ENCODE measurements at places on chromosomes 6 and 20.
A peak's percentile ranks its signal among the peaks of the same experiment; 100 is the strongest.

GRCh38 chr6:29517728-29518440, 30.1 kb upstream of the MAS1L start:
- no peak for DNase-seq

GRCh38 chr6:145704143-145704781, 31.1 kb downstream of the EPM2A start:
- no peak for DNase-seq

DNA sequence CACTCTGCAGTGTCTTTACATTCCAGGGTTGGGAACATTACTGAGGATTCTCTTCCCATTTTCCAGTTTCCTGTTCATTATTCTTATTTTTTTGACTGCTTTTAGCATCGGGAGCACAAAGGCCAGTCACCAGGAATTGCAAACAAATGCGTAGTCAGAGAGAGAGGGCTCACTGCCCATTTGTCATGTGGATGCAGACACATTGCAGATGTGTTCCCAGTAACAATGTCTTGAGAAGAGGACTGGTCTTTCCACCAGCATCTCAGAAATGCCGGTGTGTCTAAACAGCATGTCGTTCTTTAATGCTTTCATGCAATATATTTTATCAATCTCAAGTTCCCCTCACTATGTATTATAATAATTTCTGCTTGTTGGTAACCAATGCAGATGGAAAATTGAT, 952 bp upstream of the TAAR6 start:
- no peak for DNase-seq

DNA sequence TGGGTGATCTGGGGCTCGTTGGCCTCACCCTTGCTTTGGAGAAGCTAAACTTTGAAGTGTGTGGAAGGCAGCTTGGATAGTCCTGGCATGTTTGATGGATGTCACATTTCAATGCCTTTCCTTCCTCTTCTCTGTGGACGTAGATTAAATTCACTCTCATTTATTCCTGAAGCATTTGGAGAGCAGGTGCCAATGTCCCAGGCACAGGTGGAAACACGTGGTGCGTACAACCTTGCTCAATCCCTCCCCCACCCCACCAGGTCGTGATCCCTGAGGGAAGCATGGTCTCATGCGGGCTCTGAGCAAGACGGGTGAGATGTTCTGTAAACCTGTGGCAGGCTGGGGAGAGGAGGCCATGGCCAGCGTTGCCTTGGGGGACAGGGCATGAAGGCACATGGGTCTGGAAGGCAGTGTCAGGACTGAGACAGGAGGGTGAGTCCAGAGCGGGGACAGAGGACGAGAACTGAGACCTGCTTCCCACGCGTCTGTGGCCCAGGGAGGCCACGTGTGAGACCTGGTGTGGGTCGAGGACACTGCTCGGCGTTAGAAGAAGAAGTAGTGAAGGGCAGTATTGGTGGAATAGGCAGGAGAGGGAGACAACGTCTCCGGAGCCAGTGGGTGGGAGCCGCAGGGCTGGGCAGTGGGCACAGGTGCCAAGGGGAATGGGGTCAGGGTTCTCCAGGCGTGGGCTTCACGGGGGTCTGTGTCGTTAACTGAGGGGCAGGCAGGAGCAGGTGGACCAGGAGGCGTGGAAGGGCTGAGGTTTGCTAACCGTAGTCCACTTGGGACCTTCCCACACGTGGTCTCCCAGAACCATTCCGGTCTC, 34.4 kb downstream of the SMOC2 start:
- no peak for DNase-seq

DNA sequence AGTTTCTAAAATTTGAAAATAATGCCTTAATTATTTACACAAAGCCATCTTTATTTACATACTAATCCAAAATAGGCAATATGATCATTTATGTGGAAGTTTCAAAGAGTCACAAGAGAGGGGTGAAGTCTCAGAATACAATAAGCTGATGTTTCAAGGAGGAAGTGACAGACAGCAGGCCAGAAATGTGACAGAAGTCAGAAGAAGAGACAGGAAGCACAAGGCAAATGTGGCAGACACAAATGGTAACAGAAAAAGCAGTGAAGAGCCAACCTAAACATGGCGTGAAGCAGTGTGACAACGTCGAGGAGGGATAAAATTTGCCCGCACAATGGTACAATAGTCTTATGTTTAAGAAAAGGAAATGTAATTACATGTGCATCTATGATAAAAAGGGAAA, 59.8 kb downstream of the SHPRH start:
- peak; percentile 10 for DNase-seq

- DNase-seq = no peak
Measured at GRCh38 chr6:50889497-50889896, 70.8 kb downstream of the TFAP2B start.

- DNase-seq = no peak
Measured at GRCh38 chr20:36407199-36407733, 101.1 kb downstream of the DLGAP4 start.

GRCh38 chr6:30200551-30201281, 12.5 kb downstream of the TRIM26 start:
- DNase-seq = no peak

DNA sequence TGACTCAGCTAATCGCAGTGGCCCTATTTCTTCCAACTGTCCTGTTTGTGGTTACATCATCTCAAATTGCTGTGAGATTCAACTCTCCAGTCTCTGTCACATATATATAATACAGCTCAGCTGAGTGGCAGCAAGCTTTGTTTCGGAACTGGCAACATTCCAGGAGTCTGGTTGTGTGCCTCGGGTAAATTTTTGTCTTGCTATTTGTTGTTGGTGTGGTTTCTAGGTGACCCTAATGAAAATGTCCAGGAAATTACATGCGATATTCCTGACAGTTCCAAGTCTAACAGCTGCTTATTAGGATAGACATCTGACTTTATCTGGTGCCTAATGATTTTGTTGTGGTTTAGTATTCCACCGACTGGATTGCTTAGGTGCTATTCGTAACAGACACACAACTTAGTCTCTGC, 581.8 kb downstream of the CD109 start:
- DNase-seq = peak; percentile 93

GRCh38 chr6:95577304-95578105, at the start of gene MANEA:
TSS of gene MANEA (plus strand) at chr6:95577535. CDS start at chr6:95586440, 8,905 bp downstream.
- DNase-seq = peak; percentile 75

DNA sequence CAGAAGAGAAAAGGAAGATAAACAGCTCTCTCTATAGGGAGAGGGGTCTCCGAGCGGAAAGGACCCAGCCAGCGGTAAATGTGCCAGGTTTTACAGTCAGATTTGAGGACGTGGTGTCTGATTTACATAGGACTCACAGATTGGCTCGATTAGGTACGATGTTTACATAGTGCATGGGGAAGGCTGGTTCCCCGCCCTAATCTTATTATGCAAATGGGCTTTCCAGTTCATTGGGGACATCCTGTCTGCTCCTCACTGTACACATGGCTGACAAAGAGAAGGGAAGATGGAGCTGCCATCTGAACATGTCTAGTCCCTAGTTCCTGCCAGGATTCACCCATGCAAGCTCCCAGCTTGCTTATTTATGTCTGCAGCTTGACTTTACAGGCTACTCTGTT, 119.9 kb downstream of the RNF144B start:
- peak; percentile 69 for DNase-seq

DNA sequence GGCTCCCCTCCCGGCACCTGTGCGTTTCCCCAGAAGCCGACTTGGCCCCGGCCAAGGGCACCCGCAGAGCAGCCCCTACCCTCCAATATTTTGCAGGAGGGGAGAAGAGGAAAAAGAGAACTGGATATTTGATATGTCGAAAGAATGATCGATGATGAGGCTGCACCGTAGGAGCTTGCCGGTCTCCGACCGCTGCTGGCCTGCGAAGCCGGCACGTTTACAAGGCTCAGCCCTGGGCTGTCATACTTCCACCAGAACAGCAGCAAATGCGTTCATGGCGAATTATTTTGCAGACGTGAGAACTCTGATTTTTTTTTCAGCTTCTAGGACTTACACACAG, 296.7 kb downstream of the TFAP2C start:
- DNase-seq = no peak

GRCh38 chr6:54646069-54646950, 200.3 kb upstream of the FAM83B start:
- no peak for DNase-seq

GRCh38 chr20:24573557-24573956, 104.1 kb downstream of the SYNDIG1 start:
- DNase-seq = no peak

- no peak for DNase-seq
Measured at GRCh38 chr20:46897328-46897880, 2.8 kb downstream of the EYA2 start.

- DNase-seq = no peak
Measured at GRCh38 chr20:24056491-24056890, 67.9 kb upstream of the GGTLC1 start.

GRCh38 chr6:25868436-25869183, 5.4 kb downstream of the SLC17A3 start:
- no peak for DNase-seq

GRCh38 chr6:160249671-160250070, 8.9 kb downstream of the SLC22A2 start:
- DNase-seq = no peak

- no peak for DNase-seq
Measured at GRCh38 chr6:82712826-82713225, 349.2 kb downstream of the TPBG start.

GRCh38 chr6:73248192-73248903, 14.6 kb downstream of the KHDC1 start:
- no peak for DNase-seq

DNA sequence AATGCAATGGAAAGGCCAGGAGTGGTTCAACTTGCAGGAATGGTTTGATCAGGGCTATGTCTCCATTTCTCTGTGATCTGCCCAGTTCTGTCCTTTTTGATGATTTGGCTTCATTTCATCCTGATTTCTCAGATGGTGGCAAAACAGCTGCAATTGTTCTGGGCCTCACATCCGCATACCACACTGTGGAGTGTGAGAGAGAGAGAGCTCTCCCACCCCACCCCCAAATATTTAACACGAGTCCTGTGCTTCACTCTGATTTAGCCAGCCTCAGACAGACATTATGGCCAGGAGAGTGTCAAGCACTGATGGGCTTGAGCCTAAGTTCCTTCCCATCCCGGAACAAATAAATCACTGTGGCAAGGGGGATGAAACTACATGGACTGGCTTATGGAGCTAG, 284.6 kb downstream of the CDC5L start:
- no peak for DNase-seq

GRCh38 chr20:62952373-62952967, at the start of gene SLC17A9:
TSS of gene SLC17A9 (plus strand) at chr20:62952709. CDS start at chr20:62952831, 122 bp downstream.
- DNase-seq = no peak

DNA sequence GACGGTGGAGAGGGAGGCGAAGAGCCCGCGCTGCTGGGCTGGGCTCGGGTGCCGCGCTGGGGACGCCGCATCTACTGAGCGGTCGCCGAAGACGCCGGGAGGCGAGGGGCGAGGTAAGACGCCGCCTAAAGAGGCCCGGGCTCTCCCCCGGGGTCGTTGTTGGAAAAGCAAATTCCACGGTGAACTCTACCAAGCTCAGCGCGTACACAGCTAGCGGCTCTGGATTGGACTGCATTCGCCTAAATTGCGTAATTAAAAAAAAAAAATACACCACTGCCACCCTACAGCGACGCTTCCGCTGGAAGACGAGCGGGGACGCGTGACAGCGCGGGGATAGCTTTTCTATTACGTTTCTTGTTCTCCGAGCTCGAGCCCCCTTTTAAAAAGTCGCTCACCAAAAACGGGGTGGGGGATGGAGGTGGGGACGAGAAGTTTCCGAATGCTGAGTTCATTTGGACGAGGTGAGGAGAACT, 92.0 kb upstream of the PRDM1 start:
- no peak for DNase-seq

DNA sequence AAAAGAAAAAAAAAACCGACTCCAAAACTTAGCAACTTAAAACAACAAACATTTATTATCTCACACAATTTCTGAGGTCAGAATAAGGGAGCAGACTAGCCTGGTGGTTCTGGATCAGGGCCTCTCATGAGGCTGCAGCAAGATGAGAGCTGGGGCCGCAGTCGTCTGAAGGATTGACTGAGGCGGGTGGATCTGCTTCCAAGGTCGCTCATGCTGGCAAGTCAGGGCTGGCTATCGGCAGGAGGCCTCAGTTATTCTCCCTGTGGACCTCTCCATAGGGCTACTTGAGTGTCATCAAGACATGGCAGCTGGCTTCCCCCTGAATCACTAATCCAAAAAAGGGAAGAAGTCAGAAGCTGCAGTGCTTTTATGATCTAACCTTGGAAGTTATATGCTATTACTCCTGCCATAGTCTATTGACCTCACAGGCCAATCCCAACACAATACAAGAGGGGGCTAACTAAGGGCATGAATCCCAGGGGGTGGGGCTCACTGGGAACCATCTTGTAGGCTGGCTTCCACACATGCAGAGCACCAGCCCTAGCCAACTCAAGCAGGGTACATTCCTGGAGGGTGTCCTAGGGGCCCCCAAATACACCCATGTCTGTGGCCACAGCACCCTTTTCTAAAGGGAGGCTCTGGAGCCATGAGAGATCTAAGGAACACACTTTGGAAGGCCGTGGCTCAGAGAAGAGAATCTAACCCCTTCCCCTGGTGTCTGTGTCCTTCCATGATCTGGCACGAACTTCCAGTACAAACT, 11.3 kb downstream of the EBF4 start:
- DNase-seq = no peak

DNA sequence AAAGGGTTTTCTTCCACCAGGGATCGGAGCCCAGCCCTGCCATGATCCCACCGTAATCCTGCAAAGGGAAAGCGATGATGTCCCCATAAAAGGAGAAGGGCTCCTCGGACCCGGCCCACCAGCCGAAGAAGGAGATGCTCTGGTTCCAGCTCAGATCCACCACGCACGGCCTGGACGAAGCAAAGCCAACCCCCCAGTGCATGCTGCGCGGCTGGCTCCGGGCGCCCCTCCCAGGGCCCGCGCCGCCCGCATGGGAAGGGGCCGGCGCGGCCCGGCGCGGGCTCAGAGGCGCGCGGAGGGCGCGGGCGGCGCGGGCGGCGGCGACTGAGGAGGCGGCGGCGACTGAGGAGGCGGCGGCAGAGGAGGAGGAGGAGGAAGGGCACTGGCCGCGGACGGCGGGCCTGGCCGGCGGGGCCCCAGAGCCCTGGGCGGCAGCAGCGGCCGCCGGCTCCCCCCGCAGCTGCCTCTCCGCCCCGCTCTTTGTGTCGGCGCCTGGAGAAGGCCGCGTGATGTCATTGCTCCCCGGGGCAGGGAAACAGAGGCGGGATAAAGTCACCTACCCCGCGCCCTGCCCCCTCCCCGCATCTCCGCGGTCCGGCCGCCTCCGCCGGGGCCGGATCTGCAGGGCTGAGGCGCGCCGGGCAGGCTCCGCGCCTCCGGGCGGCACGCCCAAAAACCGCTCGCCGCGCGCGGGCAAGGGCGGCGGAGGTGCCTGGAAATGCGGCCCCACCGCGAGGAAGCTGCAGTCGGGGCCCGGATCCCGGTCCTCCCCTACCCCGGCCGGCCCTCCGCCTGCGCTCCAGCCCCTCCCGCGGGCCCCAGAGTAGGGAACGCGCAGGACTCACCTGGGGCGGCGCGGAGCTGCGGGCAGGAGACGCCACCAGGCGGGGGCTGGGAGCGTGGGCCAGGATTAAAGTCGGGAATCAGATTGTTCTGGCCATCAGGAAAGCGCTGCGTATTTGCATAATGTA, at the start of gene FAXC:
Gene FAXC (minus strand): TSS at position 504 of the 971 bp plus-strand sequence. CDS start 302 bp downstream, at position 202.
- peak; percentile 41 for DNase-seq

DNA sequence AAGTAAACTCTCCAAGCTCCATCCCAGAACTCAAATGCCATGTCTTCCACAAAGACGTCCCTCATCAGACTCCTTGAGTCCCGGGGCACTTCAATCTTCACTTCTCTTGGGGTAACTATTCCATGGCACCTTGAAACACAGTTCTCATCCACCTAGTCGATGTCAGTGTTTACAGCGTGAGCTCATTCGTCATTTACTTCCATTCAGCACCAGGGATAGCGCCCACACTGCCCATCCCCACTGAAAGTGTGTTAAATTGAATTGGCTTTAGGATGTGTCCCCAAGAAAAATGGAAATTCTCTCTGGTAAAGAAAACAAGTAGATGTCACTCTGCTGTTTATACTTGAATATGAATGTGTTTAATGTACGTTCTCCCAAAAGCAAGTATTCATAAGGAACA, 31.3 kb downstream of the KCNK15 start:
- DNase-seq = no peak
